ENCODE measurements at places on chromosomes 2 and 18. TPM values are rescaled to one million over a fixed set of nuclear protein-coding genes. Genes with fewer than 3 reads are reported as not detected.
A peak's percentile ranks its signal among the peaks of the same experiment; 100 is the strongest.

OTOS gene
- total RNA-seq = not detected

KCNK3 gene
- not detected for total RNA-seq

ONECUT2 gene
- total RNA-seq = 1.7 TPM

EMILIN1 gene
- total RNA-seq = 4.8 TPM

AFF3 gene
- total RNA-seq = 5.9 TPM

RAX gene
- 0.03 TPM for total RNA-seq

RAPGEF4 gene
- total RNA-seq = 4.7 TPM

RTTN gene
- total RNA-seq = 24.1 TPM

TACR1 gene
- 7.3 TPM for total RNA-seq

MYO3B gene
- 0.19 TPM for total RNA-seq

KLHL41 gene
- total RNA-seq = not detected

SULT1C4 gene
- 2.1 TPM for total RNA-seq

PDCL3 gene
- 28.1 TPM for total RNA-seq

- no peak for DNase-seq
Observed at GRCh38 chr2:41662461-41662860, 385.4 kb upstream of the PKDCC start.

DNA sequence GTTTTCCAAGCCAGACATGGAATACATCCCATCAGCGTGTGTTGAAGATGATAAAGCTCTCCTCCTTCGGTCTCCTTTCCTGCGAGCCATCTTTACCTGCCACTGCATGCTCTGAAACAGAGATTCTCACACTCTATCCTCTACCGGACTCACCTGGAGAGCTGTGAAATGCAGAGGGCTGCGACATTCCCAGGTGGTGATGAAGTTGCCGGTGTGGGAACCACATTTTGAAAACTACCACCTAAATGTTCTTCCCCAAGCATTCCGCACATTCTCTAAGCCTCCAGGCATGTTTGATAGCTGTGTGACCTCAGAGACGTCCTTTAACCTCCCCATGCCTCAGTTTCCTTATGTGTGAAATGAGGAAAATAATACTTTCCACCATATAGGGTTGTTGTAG is 226.2 kb upstream of the RAB6C start:
- peak; percentile 36 for DNase-seq

GRCh38 chr2:143384111-143384510 is 254.9 kb downstream of the ARHGAP15 start:
- no peak for DNase-seq

DNA sequence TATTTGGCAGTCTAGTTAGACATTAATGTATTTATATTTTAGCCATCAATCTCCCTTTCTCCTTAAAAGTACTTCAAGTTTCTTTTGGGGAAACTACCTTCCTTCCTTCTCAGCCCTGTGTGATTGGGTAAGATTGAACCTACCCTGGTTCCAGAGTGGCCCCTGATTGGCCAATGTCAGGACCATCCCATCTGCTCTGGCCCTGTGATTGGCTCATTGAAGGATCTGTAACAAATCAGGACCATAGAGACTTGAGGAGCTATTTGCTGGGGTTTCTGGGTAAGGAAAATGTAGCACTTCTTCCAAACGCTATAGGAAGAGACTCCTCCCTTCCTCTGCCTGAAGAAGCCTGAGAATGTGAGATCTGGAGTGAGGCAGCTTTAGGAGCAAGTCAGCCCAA is 59.3 kb downstream of the AQP4 start:
- DNase-seq = peak; percentile 18

GRCh38 chr2:41924709-41925408 is 123.0 kb upstream of the PKDCC start:
- DNase-seq = no peak

DNA sequence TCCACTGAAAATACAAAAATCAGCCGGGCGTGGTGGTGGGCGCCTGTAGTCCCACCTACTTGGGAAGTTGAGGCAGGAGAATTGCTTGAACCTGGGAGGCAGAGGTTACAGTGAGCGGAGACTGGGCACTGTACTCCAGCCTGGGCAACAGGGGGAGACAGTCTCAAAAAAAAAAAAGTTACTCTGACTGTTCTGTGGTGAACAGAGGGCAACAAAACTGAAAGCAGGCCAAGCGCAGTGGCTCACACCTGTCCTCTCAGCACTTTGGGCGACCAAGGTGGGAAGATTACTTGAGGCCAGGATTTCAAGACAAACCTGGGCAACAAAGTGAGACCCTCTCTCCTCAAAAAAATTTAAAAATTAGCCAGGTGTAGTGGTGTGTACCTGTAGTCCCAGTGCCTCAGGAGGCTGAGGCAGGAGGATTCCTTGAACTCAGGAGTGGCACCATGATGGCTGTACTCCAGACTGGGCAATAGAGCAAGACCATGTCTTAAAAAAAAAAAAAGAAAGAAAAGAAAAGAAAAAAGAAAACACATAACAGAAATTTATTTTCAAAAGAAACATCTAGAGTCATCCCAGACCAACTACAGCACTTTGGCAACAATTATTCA is 13.6 kb upstream of the RTN4 start:
- no peak for DNase-seq

DNA sequence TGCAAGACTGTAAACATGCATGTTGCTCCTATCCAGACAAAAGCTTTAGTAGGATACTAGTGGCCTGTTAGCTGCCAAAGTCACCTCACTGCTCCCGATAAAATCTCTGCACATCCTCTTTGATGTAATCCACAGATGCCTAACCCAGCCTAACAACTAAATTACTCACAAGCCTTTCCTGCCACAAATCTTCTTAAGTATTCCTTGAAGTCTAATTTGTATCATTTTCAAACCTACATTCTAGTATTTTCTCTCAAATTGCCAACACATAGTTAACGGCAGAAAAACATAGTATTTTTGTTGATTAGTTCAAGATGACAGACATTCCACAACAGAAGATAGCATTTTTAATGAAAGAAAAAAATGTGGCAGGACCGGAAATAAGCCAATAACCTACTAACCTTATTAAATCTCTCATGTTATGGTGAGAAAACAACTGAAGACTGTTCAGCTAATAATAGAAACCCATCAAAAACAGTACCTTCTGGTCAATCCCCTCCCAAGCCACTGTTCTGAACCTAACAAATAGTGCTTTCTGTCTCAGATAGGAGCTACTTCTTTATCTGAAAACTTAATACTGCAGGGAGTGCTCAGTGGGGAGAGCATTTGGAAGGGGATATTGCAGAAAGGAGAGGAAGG is at the start of gene MPP4:
Gene MPP4 (minus strand): TSS at position 57 of the 639 bp plus-strand sequence. CDS start 4,690 bp downstream, outside the sequence.
- no peak for DNase-seq

- DNase-seq = no peak
Observed at GRCh38 chr18:5571666-5572065, 27.9 kb upstream of the EPB41L3 start.

GRCh38 chr2:216850665-216851322 is 9.1 kb downstream of the TNP1 start:
- DNase-seq = no peak

DNA sequence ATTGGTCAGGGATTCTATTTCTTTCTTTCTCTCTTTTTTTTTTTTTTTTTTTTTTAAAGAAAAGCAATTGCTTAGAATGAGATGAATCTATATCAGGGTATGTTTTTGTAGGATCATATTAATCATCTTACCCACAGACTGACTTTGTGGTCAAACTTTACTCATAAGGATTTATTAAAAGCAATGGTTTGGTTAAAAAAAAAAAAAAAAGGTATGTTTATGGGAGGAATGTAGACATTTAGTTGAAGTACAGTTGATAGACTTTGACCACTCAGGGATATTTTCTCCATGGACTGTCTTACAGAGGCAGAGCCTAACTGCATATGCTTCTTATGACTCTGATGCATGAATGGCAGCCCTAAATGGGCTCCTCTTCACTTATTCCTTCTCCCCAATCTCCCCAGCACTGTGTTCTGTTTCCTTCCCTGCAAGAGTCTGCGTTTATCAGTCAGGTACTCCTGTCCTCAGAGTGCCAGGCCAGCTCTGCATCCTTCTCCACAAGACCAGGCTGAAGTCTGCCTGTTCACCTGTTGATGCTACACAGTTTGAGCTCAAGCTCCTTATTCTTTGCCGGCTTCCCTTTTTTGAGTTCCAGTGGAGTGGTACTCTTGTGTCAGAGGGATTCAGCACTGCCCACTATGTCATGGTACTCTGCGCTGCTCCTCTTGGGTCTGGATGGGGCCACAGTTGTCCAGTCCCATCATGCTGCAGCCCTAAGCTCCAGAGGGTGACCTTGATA is 24.3 kb downstream of the CRIM1 start:
- DNase-seq = no peak

DNA sequence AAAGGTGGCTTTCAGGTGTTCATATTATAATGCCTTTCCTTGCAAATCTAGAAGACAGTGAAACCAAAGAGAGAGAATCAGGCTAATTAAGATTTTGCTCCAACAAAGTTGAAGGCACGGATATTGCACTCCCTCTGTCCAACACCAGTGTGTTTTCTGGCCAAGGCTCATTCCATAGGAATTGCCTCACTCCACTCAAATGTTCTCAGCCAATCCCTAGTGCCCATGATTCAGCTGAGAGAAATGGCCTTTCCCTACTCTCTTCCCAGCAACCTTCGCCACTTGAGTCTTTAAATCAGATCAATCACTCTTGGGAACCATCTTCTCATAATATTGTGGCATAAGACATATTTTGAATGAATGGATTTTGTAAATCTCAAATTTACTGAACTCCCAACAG is 768.2 kb upstream of the ACVR2A start:
- DNase-seq = no peak

- peak; percentile 58 for DNase-seq
Observed at GRCh38 chr2:39837856-39838453, 58.9 kb upstream of the THUMPD2 start.

DNA sequence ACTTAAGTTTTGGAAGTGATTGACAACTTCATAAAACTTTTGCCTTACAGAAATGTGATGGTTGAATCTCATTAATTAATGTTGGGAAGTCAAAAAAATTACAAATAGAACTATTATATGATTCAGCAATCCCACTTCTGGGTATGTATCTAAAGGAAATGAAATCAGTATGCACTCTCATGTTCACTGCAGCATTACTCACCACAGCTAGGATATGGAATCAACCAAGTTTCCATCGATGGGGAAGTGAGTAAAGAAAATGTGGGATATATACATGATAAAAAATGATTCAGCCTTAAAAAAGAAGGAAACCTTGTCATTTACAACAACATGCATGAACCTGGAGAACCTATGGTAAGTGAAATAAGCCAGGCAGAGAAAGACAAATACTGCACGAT is 112.4 kb upstream of the WDR75 start:
- DNase-seq = no peak

GRCh38 chr2:150485114-150485870 is 2.2 kb downstream of the RND3 start:
- DNase-seq = peak; percentile 72

DNA sequence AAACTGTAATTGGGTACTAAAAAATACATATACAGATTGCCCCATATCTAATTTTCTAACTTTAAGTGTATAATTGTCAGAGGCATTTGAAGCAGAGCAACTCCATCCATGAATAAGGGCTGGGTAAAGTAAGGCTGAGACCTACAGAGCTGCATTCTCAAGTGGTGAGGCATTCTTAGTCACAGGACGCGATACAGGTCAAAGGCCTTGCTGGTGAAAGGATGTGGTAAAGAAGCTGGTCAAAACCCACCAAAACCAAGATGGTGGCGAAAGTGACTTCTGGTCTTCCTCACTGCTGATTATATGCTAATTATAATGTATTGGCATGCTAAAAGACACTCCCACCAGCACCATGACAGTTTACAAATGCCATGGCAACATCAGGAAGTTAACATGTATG is 50.0 kb downstream of the SLC8A1 start:
- no peak for DNase-seq

- no peak for DNase-seq
Observed at GRCh38 chr18:22741318-22741717, 191.8 kb upstream of the RBBP8 start.

DNA sequence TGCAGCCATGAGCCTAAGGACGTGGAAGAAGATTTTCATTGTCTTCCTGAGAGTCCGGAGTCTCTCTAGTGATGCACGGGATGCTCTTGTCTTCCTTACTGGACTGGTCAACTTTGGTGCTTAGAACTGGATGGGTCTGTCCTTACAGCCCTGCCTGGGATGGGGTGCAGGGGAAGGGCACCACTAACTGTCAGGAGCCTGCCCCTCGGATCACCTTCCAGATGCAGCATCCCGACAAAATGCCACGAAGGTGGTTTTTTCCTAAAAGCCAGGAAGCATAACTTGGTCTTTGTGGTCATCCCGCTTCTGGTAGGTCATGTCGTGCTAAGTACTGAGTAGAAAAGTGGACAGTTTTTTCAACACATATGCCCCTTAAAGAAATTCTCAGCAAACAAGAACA is 207.4 kb upstream of the TWIST2 start:
- no peak for DNase-seq

DNA sequence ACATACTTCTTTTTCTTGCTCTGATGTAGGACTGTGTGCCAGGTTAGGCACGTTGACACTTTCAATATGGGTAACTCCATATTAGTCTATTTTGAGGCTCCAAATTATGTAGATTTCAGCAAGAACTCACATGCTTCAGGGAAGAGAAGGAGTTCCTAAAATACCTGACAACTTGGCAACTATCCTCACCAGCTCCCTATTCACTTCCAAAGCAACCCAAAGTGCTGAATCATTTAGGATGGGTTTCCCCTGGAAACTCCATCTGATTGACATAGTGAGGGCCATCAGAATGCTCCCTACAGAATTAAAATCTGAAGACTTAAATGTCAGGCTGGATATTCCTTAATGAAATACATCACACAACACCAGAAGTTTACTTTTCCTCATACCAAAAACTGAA is 32.5 kb upstream of the NFU1 start:
- no peak for DNase-seq

- no peak for DNase-seq
Observed at GRCh38 chr2:239177908-239178307, 222.9 kb downstream of the HDAC4 start.

- DNase-seq = peak; percentile 12
Observed at GRCh38 chr18:1392046-1392445, 487.4 kb downstream of the ADCYAP1 start.

Data from GM23338 (cell line).